ENCODE measurements at places on chromosomes 5 and 9.

- no peak for DNase-seq
Measured at GRCh38 chr5:66839636-66840185, 243.5 kb downstream of the MAST4 start.

GRCh38 chr5:36447776-36448175 lies 146.1 kb upstream of the RANBP3L start:
- DNase-seq: no peak

GRCh38 chr5:120465436-120465961 lies 1.4 kb downstream of the PRR16 start:
- DNase-seq: no peak

DNA sequence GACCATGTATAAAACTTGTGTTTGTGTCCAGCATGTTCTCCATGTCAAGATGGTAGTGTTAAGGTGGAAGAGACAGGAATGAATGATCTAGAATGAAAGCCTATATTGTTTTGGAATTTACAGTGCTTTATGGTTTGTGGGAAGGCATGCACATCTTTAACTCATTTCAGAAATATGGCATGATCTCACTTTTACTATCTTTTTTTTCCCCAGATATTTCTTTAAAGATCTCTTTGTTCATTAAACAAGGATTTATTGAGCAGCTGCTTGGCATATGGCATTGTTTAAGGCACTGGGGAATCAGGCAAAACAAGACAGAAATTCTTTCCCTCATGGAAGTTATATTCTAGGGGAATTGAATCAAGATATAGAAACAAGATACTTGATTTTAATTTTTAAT lies 51.7 kb downstream of the SLC12A2 start:
- no peak for DNase-seq

DNA sequence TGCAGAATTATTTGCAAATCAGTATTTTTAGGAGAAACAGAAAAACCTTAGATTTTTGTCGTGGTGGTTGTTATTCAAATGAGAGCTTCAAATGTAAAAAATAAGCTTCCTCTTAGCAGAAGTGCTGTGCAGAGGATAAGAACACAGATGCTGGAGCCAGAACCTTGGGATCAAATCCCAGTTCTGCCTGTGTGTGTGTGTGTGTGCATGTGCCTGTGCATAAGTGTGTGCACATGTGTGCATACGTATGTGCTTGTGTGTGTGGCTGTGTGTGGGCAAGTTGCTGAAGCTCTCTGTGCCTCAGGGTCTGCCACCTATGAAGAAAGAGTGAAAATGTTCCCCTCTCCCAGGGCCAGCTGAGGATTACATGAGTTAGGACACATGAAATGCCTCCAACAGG lies 8.6 kb downstream of the DAP start:
- no peak for DNase-seq

DNA sequence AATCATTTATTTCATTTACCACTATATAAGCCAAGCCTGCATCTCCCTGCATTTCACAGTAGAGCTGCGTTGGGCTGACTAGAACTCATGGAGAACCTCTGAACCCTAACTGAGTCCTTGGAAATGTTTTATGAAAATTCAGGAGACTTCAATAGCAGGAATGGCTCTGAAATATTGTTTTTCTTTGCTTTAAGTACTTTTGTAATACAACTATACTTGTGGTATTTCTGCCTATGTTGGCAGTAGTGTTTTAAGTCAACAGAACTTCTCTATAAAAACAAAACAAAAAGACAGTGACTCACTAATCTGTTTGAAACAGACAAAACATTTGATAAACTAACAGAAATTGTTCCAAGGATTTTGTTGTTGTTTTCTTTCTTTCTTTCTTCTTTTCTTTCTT lies 489.2 kb upstream of the MEF2C start:
- no peak for DNase-seq

GRCh38 chr9:93268551-93269314 lies 84.8 kb downstream of the WNK2 start:
- peak; percentile 3 for DNase-seq

DNA sequence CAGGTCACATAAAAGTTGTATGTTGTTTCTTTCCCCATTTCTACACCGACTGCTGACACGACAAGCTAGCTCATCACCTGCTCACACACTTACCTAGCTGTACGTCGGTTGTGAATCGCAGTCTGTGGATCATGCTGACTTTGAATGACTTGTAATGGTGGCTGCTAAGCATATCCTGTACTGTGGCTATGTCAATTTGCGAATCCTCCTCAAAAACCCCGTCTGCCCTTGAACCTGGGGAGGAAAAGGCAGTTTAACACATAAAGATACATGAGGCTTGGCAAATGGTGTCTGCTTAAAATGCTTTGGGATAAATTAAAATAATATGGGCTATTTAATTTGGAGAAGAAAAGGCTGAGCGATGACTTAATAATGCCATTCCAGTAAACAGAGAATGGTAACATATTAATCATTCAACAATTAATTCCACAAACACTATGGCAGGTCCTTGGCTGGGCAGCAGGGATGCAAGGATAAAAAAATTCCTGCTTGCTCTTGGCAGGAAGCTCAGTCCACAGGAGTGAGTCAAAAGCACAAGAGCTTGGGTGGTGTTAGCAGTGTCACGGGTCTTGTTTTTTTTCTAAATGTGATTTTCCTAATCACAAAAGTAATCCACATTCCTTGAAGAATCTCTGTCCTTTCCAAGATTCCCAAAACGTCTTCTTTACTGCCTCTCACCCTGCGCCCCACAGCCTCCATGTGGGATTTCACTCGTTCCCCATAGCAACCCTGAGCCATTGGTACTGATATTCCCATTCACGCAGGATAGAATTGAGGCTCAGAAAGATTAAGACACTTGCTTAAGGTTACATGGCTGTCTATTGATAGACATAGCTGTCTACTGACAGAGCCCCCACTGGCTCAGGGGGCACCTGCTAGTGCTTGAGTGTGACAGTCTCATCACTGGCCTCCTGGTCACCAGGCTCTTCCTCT lies 222.4 kb downstream of the MAPKAP1 start:
- no peak for DNase-seq
